OCI-M1 (cell line): ENCODE measurements at places on chromosomes 12 and 14.

GRCh38 chr14:105212541-105213300 lies 31.6 kb upstream of the NUDT14 start:
- no peak for DNase-seq

DNA sequence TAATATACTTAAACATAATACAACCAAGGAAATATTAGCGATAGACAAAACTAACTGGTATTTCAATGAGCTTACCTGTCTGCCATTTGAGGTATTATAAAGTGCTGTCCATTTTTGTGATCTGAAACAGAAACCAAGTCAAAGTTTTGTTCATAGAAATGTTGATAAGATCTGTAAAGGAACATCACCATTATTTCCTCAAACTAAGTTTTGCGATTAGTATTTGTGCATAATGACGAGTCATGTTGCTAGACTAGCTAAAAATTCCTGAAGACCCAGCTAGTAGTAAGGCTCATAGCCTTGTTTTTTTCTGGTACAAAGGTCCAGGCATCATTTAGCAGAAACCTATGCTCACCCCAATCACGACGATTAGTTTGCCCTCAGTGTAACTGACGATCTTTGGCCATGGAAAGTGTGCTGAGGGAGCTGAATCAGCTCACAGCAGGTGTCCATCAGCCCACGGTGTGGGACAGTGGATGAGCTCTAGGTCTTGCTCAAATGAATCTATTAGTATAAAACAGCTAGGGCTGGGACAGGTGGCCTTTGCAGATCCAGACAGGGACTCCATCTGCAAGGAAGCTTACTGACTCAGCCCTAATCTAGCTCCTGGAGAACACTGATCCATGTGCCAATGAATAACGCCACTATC lies 28.7 kb downstream of the GIT2 start:
- DNase-seq = no peak

DNA sequence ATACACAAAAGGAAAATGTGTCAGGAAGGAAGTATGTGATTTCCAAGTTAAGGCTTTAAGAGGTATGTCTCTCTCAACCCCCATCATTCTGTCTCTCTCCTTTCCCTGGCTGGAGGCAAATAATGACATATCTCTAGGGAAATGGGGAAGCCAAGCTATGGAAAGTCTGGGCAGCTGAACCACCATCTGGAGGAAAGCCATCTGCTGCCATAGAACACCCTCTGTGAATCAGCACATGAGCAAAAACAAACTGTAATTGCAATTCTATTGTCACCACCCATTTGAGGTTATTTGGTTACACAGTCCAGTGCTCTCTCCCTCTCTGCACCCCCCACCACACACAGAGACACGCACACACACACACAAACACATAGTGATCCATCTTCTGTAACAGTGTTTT lies 766.2 kb downstream of the FLRT2 start:
- no peak for DNase-seq

DNA sequence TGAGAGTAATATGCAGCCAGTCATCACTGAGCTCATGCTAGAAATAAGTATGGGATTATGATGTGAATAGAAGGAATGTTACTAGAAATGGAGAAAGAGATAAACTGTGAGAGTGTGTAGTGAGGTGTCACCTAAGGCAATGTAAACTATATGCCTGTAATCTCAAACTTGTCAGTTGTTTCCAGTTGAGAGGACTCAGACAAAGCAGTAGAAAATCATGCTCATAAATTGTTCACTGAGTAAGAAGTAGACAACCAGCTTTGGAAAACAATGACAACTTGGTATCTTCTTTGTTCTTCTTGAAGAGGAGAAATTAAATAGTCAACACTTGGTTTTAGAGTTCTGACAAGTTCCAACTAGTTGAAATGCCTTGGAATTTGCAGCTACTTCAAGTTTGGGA lies 148.5 kb upstream of the OR4E1 start:
- no peak for DNase-seq

DNA sequence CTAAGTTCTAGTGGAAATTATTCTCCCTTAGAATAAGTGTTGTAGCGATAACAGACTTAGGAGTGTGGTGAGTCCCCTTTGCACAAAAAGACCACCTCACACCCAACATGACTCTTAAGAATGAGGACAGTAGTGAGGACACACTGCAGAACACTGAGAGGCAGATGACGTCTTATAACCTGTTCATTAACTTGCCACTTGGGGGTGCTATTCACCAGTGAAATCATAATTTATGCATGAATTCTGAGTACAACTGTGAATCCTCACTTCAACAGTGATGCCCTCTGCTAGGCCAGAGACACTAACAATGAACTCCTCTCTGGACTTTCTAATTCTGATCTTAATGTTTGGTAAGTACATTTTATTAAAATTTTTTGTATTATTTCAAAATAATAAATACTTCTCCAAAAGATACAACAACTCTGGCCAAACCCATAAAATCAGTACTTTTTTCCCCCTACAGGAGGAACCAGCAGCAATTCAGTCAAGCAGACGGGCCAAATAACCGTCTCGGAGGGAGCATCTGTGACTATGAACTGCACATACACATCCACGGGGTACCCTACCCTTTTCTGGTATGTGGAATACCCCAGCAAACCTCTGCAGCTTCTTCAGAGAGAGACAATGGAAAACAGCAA lies 274.7 kb downstream of the DAD1 start:
- DNase-seq = peak; percentile 79

DNA sequence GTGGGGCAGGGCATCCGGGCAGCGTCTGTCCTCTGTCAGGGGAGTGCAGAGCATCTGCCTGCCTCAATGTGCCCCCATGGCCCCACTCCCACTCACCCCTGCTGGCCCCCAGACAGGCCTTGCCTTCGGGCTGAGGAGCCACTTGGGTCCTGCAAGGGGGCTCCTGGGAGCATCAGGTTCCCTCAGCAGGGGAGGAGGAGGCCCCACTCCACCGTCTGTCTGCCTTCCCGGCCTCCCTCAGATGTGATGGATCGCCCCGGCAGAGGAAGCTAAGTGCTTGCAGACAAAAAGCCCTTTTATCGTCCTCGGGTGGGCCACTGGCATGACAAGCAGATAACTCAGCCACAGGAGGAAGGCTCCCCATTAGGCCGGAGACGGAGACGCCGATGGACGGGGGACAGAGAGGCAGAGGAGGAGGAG lies 35.1 kb downstream of the NCOR2 start:
- no peak for DNase-seq

DNA sequence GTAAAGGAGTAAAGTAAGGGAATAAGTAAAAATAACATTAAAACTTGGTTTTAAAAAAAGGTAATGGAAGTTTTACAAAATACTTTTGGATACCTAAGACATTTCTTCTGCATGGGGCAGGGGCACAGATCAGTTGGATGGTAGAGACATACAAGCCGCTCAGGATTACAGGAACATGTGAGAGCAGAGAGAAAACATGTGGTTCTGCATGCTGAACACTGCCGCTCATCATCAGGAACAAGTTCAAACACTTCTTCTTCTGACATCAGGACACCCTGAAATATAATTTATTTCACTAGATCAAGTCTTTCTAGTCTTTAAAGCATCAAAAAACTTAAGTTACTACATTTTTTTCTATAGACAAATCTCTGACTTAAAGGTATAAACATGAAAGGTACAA lies 60.9 kb upstream of the SLC6A13 start:
- no peak for DNase-seq

GRCh38 chr14:26163761-26164160 lies 434.1 kb downstream of the NOVA1 start:
- peak; percentile 21 for DNase-seq

DNA sequence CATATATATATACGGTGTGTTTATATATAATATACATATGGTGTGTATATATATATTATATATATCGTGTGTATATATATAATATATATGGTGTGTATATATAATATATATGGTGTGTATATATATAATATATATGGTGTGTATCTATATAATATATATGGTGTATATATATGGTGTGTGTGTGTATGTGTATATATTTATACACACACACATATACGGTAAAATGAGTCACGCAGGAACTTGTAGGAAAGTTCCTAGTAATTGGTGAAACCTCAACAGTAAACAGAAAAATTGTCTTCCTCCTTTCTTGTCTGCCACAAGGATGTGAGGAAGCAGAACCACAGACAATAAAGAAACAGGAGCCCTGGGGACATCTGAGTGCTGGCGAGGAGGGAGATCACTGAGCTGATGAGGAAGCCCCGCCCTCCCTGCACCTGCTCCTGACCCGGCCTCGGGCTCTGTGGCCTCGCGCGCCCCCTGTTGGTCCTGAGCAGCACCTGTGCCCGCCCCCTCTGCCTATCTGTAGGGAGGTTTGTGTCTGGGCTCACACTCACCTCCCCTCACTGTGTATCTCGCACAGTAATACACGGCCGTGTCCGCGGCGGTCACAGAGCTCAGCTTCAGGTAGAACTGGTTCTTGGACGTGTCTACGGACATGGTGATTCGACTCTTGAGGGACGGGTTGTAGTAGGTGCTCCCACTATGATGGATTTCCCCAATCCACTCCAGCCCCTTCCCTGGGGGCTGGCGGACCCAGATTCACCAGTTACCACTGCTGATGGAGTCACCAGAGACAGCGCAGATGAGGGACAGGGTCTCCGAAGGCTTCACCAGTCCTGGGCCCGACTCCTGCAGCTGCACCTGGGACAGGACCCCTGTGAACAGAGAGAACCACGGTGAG lies 1079.4 kb downstream of the TMEM121 start:
- DNase-seq = peak; percentile 52

DNA sequence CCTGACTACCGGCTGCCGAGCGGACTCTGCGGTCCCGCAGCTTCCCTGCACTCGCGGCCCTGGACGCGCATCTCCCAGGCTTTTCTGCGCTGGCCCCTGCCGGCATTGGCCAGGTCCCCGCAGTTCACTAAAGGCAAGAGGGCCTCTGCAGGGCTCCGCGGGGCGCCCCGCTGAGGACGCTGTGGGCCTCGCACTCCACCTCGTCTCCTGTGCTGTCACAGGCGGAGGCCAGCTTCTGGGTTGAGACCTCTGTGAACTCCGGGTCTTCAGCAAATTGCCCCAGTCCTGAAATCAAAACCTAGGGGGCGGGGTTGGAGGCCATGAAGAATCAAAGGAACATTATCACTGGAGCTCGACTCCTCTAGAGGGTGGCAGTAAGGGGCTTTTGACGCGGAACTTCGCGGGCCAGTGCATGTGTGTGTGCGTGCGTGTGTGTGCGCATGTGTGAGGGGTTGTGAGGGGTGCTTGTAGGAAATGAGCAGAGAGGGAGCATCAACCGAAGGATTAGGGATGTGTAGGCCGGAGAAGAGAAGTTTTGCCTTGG lies 68.5 kb upstream of the CAPRIN2 start:
- DNase-seq = peak; percentile 65

GRCh38 chr12:125189502-125189901 lies 124.3 kb downstream of the AACS start:
- no peak for DNase-seq

GRCh38 chr14:38063711-38064320 lies 143.9 kb upstream of the SSTR1 start:
- DNase-seq = no peak

- no peak for DNase-seq
Measured at GRCh38 chr12:26271889-26272492, 76.6 kb downstream of the SSPN start.

DNA sequence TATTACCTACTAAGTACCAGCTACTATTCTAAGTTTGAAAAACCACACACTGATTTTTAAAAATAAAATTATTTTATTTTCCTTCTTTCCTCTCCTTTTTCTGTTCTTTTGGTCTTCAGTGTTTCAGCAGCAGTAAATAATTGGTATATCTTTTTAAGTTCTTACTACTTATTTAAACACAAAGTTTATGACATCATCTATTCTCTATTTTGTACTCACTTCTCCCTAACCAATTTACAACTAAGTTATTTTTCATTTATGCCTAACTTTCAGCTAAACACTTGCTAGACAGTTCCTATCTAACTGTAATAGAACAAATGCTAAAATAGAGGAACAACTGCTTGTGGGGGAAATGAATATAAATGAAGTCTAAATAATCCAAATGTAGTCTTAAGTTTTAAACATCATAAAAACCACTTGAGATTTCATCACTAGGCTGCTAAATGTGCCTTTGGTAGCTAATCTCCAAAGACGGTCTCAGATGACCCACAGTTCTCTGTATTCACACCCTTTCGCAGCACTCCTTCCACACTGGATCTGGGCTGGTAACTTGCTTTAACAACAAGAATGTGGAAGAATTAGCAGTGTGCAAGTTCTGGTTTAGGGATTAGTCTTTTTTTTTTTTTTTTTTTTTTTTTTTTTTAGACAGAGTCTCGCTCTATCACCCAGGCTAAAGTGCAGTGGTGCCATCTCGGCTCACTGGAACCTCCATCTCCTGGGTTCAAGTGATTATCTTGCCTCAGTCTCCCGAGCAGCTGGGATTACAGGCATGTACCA lies 41.0 kb downstream of the TFCP2 start:
- no peak for DNase-seq

GRCh38 chr12:5177096-5177495 lies 133.4 kb downstream of the KCNA5 start:
- DNase-seq = no peak

- DNase-seq = no peak
Measured at GRCh38 chr12:63212316-63212715, 61.3 kb upstream of the AVPR1A start.

DNA sequence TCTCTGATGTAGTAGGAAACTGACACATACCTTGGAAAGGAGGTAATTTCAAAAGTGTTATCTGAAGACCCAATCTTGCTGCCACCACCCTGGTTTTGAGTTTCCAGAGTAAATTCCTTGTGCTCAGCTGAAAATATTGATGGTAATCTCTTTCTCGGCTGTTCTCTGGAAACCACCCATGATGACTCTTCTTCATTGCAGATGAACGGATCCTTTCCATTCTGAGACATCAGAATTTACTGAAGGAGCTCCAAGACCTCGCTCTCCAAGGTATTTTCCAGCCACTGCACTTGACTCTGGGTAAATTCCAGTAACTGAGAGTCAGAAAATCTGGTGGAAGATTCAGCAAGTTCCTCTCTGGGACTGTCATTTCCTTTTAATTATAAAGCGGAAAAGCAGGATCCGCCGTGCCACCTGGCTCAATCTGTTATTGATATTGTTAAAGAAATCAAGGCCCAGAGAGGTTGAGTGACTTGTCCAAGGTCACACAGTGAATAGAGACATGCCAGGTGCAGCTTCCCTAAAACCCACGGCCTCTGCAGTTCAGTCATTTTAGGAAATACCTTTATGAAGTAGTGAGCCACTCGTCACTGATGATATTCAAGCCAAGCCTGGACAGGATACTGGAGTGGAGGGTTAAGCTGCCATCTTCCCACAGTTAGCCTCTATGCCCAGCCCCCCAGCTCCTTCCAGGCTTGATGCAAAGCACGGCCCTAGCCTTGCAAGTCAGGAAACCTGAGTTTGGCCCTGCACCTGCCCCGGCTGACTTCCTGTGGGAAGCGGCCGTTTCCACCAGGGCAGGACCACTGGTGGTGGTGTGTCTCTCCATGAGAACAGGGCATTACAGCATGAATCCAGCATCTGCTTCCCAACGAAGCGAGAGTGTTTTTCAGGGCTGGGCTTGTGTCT lies 4.7 kb downstream of the CHGA start:
- no peak for DNase-seq

- DNase-seq = no peak
Measured at GRCh38 chr14:34051966-34052657, 101.2 kb upstream of the EGLN3 start.
